ENCODE measurements at places on chromosomes 4 and X.

DNA sequence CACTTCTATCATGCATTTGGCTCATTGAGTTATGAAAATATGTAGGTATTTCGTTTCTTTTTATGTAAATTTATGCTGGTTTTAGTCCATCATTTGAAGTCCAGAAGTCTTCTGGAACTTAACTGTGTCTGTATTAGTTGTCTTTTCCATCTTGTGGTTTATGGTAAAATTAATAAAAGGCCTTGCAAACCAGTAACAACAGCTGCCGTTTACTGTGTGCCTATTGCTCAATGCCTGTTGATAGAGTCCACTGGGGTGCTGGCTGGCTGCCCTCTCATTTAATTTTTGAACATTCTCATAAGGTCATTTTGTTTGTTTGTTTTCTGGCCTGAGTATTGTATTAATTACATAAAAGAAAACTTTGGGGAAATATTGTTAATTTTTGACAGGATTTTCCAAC lies 98.0 kb downstream of the NAA11 start:
- no peak for DNase-seq

- DNase-seq = no peak
Measured at GRCh38 chr4:129823105-129823504, 727.2 kb downstream of the C4orf33 start.

GRCh38 chr4:88212253-88212561 lies 53.8 kb upstream of the ABCG2 start:
- DNase-seq = no peak

DNA sequence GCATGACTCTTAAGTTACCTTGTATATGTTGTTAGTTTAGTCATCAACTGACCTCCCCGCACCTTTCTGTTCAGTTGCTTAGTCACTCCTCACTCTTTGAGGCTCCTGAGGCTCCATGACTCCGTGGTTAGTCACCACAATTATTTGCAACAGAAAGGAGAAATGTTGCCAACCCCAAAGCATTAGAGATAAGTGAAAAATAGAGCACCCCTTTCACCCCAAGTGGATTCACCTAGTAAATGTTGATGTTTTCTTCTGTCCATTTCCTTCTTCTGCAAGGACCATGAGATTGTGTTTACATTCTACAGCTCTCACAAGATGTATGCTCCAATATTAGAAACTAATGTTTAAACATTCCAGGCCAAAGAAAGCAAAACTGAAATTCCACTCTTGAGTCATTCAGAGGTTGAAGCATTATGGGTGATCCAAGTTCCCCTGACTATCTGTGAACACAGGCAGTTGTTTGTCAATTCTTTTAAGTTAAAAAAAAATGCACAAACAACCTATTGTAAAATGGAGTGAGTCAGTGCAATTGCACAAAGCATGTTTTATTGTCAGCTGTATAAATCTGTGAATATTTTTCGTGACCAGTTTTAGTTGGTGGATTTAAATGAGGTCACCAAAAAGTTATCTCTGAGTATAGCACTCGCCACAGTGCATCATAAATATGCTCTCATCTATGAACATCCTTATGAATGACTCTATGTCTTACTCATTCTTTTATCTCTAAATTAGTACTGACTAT lies 552.4 kb upstream of the MAGEB2 start:
- DNase-seq = no peak

DNA sequence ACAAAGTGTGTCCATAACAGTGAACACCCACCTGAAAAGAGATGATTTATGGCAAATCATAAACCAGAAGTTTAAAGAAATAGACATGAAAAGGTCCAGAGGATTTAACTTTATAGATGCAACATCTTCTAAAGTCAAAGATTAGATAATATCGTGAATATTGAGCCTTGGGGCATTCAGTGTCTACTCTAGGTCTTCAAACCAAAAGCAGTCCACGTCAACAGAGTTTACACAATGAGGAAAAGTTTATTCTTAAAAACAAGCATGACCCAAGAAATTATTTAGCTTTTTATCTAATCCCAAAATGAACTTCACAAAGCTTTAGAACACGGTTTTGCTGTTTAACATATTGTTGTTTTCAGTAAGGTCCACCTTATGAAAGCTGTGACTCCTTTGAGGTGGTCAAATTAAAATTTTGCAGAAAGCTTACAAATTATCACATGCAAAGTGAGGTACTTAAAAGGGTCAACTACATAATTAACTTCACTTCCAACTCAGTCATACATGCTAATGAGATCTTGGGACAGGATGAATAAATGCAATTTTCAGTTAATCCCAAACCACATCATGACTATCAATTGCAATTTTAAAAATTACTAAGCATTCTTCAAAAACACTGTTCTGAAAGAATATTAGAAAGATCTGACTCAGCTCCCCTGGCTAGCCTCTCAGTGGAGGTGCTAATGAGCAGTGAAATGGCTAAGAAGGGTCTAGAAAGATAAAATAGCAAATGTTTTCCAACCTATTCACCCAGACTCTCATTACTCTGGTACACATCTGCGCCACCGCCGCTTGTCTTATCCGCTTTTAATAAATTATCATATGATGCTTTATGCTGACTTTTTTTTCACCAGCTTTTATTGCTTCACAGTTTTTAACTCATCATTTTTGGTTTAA lies 92.4 kb upstream of the WDR17 start:
- DNase-seq = no peak

- DNase-seq = no peak
Measured at GRCh38 chrX:57417827-57418226, 131.3 kb downstream of the FAAH2 start.

DNA sequence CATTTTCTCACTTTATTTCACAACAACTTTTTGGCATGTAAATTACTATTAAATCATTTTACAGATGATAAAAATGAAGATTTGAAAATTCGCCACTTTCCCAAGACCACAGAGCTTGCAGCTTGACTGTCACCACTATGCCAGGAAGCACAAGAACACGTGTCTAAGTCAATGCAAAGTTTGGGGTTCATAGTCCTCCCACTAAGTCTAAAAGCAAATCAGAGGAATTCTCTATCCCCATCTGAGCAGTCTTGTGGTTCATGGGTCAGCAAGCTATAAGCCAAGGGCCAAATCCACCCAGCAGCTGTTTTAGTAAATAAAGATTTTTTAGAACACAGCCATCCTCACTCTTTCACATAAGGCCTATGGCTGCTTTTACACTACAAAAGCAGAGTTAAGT lies 833.3 kb upstream of the INTU start:
- DNase-seq = no peak

- DNase-seq = no peak
Measured at GRCh38 chr4:14918336-14918735, 83.9 kb upstream of the CPEB2 start.

GRCh38 chr4:26034849-26035248 lies 120.8 kb downstream of the SMIM20 start:
- no peak for DNase-seq

DNA sequence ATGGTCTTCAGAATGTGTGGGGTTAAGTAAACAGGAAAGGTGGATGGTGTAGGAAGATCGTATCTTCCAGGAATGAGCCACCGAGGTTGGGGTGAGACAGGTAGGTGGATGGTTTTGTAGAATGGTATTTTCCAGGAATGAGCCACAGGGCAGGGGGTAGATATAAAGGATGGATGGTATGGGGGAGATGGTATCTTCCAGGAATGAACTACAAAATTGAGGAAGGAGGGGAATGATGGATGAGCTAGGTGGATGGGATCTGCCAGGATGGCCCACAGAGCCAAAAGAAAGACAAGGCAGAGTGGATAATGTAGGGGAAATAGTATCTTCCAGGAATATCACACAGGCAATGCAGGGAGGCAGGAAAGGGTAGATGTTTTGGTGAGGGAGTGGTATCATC lies 60.0 kb downstream of the MAOA start:
- DNase-seq = no peak

DNA sequence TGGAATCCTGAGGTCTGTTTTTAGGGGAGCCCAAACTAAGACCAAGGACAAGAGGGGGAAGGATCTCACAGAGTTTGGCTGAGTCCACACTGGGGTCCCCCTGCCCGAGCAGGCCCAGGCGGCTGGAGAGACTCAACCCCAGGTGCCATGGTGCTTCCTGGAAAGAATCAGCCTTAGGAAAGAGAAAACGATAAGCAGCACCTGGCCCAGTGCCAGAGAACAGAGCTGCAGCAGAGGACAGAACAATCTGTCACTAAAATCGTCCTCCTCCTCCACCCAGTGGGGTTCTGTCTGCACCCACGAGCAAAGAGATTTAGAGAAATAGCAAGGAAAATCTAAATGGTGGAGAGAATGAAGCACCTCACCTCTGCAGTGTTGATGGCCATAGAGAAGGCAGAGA lies 470.5 kb downstream of the BCOR start:
- no peak for DNase-seq

- DNase-seq = no peak
Measured at GRCh38 chr4:14445882-14446281, 556.4 kb upstream of the CPEB2 start.

DNA sequence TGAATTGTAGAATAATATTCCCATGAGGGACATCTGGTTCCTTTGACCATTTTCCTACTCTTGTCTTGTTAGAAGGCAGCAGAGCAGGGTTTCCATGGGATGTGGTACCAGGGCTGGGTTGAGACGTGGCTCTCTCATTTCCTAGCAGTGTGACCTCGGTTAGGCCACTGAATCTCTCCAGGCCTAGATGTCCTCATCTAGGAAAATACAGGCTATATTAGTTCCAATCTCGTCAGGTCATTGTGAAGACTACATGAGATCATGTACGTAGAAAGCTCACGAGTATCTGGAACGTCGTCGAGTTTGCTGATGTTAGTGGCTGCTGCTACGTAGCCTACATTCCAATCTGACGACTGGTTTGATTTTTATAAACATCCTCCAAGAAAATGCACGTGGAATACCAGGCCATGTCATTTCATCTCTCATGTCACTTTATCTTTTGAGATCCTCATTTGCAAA lies 278.2 kb upstream of the GATB start:
- DNase-seq = no peak

Data from stimulated activated naive CD4-positive, alpha-beta T cell (primary cell).